NCI-H1436 (cell line): ENCODE measurements at places on chromosomes 2 and 18.

DNA sequence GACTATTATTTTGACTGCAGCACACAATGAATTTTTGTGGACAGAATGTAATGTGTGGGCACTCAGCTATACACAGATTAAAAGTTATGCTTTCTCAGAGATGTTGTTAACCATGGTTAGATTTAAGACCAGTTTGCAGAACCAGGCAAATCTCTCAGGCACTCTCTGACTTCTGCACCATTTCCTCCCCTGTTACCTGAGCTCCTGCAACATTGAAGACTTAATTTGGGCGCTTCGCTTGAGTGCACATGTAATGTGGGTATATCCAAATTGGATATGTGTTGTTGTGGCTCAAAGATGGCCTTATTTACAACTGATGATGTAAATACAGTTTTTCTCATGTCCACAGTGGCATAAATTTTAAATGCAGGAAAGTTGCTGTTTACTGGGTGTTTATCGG, 469.4 kb downstream of the PTPRM start:
- peak; percentile 9 for DNase-seq

DNA sequence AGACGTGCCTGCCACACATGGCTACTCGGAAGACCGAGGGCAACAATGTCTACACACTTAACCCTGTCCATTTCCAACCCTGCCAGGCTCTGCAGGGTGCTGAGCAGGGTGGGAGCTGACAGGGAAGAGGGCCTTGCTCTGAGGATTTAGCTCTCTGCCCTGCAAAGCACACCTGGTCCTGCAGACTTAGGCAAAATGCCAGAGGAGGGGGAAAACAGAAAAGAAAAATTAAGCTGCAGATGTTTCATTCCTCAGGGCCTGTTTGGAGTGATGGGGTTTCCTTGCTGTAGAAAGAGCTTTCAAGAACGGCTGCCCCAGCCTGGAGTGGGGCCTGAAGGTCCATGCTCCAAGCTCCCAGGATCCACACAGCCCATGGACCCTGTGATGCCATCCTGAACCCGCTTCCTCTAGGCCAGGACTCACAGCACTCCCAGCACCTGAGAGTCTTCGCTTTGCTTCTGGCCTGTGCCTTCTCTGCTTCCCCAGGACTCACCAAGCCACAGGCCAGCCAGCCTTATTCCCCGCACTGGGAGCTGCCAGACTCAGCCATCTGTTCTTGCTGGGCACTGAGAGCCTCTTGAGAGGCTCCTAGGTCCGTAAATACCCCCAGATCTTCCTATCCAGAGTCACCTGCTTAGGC, 9.1 kb upstream of the TEX51 start:
- no peak for DNase-seq

DNA sequence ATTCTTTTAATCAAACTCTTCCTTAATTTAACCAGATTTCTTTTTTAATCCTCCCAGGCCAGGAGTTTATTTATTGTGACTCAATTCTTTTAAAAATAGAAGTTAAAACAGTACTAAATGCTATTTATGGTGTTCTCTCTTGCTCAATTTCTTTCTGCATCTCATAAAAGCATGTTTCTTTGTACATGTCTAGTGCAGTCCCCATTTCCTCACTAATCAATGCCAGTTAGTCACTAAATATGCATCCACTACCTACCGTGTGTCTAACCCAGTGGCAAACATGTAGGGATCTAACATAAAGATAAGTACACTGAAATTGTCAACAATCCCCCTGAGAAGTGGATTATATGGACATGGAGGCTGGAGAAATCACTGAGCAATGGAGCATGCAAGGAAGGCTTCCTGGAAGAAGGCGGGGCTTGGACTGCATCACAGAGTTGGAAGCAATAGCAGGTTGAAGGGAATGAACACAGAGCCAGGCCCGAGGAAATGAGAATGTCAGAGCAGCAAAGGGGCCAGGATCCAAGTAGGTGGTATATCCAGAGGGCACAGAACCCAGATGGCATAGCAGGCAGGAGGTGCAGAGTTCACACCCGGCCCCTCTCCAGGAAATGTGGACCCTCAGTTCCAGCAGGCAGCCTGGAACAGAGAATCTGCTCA, 105.3 kb upstream of the FOSL2 start:
- DNase-seq = no peak

- DNase-seq = no peak
Observed at GRCh38 chr2:138373993-138374408, 127.6 kb upstream of the SPOPL start.

GRCh38 chr2:30679426-30680088, 127.7 kb downstream of the CAPN13 start:
- peak; percentile 18 for DNase-seq

DNA sequence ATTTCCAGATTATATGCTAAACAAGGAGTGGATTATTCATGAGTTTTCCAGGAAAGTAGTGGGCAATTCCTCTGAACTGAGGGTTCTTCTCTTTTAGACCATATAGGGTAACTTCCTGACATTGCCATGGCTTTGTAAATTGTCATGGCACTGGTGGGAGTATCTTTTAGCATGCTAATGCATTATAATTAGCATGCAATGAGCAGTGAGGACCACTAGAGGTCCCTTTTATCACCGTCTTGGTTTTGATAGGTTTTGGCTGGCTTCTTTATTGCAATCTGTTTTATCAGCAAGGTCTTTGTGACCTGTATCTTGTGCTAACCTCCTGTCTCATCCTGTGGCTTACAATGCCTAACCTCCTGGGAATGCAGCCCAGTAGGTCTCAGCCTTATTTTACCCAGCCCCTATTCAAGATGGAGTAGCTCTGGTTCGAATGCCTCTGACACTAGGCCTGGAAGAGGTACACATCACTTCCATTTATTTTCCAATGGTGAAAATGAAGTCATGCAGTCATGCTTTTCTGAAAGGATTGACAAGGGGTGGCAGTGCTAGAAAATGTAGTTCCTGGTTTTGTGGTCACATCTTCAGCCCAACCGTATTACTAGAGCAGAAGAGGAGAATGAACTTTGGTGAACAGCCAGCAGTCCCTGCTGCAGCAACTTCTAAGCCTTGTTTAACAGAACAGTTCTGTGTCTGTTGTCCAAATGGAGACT, 26.6 kb upstream of the ITGA4 start:
- DNase-seq = no peak

DNA sequence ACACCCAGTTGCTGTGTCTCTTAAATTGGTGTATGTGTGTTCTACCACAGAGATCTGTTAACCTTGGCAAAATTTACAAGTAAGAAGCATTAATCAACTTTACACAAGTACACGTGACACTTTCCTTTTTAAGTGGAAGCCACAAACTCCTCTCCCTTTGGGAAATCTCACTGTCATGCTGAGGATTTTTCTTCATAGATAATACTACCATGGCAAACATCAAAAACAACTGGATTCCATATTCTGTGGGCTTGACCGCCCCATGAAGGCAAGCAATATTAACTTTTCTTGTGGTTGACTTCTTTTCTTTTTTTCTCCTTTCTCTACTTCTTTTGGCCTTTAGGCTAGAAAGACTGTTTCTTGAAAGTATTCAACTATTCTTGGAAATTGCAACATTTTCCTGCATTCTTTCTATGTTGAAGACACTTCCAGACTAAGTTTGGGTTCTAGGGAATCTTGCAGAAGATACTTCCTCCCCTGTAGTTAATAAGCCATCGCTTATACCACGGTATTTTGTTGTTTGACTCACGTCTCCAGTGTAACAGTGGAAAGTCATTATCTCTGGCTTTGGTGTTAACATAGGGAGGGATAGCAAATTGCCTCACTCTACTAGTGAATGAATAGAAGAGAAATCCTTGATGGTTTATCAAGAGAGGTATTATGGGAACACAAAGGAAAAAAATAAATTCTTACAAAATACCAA, 79.5 kb downstream of the SLC8A1 start:
- no peak for DNase-seq

GRCh38 chr2:38516526-38516925, 86.2 kb downstream of the HNRNPLL start:
- no peak for DNase-seq

GRCh38 chr2:211599146-211599545, 939.5 kb downstream of the ERBB4 start:
- DNase-seq = no peak

DNA sequence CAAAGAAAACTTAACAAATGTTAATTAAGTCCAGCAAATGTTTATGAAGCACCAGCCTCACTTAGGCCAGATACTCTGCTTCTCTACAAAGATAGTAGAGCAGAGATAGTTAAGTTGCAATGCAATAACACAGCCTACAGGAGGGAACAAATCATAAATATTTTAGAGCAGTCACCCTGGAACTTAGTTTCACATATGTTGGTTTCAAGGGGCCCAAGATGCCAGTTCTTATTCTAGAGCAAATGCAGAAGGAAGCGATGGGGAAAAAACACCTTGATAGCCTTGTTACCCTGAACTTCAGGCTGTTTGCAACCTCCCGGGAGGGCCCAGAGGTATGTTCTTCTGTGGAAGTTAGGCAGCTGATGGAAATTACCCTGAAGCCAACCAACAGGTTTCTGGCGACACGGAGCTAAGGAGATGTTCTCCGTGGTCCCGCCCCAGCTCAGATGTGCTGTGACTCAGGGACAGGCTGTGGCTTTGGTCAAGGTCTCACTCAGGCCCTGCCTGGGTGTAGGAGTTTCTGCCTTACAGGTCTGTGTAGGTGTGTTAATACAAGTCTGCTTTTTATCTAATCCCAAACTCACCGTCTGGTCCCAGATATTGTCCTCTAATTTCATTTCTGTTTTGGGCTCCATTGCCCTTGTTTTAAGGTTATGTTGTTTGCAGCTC, 3.8 kb downstream of the CTIF start:
- no peak for DNase-seq

DNA sequence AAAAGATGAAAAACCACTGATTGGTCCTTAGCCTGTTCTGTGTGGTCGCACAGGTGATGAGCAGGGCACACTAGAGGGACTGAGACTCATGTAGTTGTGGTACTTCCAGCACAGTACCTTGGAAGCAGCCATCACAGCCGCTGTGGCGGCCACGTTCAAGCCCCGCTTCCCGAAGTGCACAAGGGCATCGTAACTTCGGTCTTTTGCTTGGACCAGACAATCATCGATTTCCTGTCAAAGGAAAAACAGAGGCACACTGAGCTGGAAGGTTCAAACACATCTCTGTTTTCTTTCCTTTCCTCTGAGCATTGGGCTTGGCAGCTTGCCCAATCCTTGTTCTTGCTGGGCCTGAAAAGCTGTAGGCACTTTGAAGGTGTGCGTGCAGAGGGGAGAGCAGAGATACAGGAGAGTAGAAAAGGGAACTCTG, 52.6 kb downstream of the MRPL35 start:
- DNase-seq = no peak

GRCh38 chr2:71939588-71940535, 207.8 kb downstream of the CYP26B1 start:
- DNase-seq = no peak

GRCh38 chr2:98543842-98544241, 64.5 kb downstream of the COA5 start:
- no peak for DNase-seq

GRCh38 chr2:161708350-161708975, 84.2 kb downstream of the SLC4A10 start:
- DNase-seq = no peak

DNA sequence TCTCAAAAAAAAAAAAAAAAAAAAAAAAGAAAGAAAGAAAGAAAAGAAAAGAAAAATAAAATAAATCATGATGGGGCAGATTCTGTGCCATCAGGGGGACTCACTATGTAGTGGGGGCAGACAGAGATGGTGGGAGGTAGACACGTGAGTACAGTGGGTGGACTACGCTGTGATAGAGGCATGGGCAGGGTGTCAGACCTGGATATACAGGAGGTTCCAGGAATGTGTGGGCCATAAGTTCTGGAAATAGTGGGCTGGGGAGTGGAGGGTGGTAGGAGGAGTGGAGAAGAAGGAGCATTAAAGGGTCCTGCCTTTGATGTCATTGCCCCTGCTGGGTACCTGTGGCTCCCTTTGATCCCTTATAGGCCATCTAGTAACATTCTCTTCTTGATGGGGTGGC, 8.8 kb upstream of the WNT6 start:
- no peak for DNase-seq

DNA sequence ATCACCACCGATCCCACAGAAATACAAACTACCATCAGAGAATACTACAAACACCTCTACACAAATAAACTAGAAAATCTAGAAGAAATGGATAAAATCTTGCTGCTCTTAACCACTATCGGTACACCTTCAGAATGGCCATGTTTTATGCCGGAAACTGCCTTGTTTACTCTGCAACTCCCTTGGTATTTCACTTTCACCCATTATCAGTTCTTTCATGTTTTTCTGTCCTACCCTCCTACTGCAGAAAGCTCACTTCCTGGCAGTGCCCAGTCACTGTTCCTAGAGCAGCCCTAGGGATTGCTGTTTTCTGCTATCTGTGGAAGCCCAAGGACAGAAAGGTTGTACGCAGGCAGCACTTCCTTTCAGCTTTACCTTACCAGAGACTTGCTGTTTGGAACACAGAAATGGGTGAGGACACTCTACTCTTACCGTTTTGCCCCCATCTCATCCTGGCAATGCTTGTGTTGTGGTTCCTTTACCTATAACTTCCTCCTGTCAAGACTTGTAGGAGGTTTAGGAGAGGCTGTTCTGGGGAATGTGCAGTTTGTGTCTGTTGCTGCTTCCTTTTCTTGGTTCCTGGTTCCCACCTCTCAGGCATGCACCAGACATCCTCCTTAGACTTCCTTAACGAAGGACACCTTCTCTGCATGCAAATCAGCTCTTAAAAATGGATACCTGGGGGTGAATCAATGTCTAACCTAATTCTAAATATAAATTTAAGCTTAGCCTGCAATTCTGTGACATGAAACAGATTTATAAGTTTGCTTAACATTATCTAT, 394.4 kb downstream of the SPAG16 start:
- no peak for DNase-seq

DNA sequence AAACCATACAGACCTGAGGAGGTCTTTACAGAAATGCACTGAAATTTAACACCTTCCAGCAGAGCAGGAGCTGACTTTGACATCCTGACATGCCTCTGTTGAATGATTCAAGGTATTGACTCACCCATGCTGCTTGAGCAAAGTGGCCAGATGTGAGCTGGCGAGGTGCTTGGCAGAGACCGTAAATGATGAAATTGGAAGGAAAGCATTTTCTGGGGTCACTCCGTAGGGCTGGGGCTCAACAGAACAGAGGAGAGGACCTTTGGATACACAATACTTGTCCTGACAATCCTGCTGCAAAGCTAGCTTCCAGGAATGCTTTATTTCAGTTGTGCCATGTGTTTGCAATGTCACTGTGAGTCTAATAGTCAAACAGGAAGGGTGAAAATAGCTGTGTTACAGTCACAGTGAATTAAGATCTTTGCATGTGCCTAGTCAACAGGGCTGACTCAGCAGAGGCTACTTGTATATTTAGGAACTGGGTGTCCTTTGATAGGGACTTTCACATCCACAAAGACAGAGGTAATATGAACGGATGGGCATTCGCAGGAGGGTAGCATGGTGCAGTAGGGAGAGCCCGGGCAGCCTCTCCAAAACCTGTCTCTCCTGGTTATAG, 31.6 kb upstream of the NCK2 start:
- no peak for DNase-seq
